ENCODE measurements at places on chromosomes 7 and 10.

- no peak for DNase-seq
Measured at GRCh38 chr7:3911685-3912084, 610.6 kb downstream of the SDK1 start.

- DNase-seq: no peak
Measured at GRCh38 chr7:158784270-158784669, 45.0 kb downstream of the ESYT2 start.

GRCh38 chr10:127332631-127333030 is 136.2 kb upstream of the INSYN2A start:
- DNase-seq: no peak

- DNase-seq: no peak
Measured at GRCh38 chr10:103605359-103606096, 112.0 kb downstream of the NEURL1 start.

GRCh38 chr10:87675396-87676376 is 16.0 kb downstream of the PAPSS2 start:
- DNase-seq: peak; percentile 58
